ENCODE measurements at places on chromosomes 5 and 9.

DNA sequence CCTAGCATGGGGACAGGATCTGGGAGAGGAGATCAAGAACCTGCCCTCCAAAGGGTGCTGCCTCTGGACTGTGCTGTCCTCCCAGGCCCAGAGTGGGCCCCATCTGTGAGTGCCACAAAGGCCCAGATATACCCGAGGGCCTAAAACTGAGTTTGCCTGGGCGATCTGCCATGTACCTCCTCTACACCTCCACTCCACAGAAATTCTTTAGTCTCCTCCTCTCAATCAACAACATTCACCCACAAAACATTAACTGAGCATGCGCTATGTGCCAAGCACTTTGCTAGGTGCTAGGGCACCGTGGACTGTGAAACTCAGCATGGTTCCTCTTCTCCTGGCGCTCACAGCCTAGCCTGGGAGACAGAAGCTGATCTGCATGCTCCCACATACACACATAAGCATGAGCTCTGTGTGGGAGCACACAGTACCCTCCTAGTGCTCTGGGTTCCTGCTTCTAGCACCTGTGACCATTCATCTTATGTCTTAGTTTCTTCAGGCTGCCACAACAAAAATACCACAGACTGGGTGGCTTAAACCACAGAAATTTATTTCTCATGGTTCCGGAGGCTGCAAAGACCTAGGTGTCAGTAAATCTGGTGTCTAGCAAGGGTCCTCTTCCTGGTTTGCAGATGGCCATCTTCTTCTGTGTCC is 82.0 kb upstream of the FSTL4 start:
- DNase-seq = peak; percentile 37

GRCh38 chr9:90842996-90843395 is 41.4 kb downstream of the SYK start:
- no peak for DNase-seq

GRCh38 chr5:39633057-39633456 is 208.3 kb upstream of the DAB2 start:
- no peak for DNase-seq

DNA sequence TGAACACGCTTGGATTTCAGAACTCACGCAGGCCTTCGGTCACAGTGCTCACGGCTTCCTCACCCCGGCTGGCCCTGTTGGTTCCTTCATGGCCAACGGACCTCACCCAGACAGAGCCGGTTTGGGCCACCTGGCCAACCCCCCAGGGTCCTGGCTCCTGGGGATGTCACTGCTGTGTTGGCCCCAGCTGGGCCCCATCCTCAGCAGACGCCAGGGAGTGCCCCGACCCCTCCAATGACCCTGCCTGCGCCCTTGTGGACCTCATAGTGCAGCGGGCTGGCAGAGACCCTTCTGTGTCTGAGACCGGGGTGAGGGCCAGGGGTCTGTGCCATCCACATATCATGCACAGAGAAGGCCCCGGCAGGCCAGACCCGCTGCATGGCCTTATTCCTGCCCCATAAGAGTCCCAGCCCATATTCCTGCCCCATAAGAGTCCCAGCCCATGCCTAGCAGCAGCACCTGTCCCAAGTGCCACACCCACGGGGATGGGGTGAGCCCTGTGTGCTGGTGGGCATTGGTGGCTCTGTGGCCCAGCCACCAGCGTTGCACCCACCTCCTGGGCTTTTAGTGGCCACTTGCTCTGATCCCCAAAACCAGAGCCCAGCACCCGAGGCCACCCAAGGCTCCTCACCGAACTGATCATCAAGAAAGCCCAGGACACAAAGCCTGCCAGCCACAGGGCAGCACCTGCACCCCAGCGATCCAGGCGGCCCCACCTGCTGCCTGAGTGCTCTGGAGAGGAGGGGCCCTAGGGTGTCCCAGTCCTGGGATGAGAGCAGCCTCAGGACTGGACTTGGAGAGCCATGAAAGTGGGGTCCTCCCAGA is 1.3 kb upstream of the LPCAT1 start:
- DNase-seq = no peak

All from myocyte (in vitro differentiated cells).